Fibroblast of skin of back (primary cell): ENCODE measurements at places on chromosomes 6 and 20.

GRCh38 chr6:134719911-134720310 is 230.0 kb downstream of the ALDH8A1 start:
- no peak for DNase-seq

- no peak for DNase-seq
These were observed 8.6 kb upstream of the SLC4A11 start for GRCh38 chr20:3247638-3248037.

GRCh38 chr6:125354649-125355048 is 52.9 kb upstream of the HDDC2 start:
- no peak for DNase-seq

DNA sequence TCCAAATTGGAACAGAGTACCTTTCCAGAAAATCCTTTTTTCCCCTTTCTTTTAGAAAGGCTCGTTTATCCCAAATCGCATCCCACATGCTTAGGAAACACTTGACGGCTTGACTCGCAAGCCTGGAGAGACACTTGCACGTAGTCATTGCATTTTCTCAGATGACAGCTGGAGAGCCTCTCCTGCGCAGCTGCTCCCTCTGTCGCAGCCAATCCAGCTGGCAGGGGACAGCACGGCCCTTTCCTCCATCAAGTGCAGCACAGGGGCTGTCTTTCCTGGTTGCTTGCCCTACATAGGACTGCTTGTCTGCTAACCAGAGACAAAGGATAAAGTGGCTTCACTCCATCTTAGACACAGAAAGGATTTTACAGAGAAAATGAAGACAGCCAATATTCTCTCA is 77.6 kb upstream of the RGS17 start:
- DNase-seq: no peak

DNA sequence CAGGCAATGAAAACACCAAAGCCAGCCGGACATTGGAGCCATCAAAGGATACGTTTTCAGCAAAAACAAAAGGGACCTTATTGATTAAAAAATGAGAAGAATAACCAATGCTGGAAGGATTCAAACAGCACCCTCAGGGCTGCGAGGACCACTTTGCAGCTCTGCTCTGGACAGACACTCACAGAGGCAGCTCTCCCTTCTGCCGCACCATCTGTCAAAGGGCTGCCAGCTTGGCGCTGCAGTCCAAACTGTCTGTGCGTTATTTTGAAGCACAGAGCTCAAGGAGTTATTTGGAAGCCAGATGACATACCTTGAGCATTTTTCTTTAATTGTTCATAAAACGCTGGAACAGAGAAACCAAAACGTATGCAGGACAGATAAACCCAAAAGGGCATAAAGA is 85.2 kb downstream of the KIF16B start:
- no peak for DNase-seq

GRCh38 chr6:104718672-104719071 is 141.0 kb downstream of the HACE1 start:
- DNase-seq: peak; percentile 6

GRCh38 chr6:11209906-11210305 is 22.6 kb downstream of the NEDD9 start:
- DNase-seq: peak; percentile 62

GRCh38 chr6:148836751-148837150 is 89.9 kb downstream of the UST start:
- peak; percentile 15 for DNase-seq

DNA sequence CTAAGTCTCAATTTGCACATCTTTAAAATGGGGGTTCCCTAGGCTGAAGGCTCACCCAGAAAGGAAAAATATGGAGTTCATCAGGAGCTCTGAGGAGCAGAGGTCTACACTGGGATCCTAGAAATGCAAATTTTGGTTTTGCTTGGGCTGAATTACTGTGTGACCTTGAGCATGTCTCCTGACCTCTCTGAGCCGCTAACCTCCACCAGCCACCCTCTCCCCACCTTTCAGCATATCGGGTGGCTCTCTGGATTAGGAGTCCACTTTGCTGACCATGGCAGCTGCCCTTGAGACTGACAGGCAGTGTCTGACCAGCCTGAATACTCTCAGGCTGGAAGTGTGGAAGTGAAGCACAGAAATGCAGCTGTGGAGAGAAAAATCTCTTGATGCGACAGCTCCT is 165.9 kb upstream of the LRFN2 start:
- DNase-seq: no peak

GRCh38 chr6:94088870-94089269 is 669.5 kb upstream of the EPHA7 start:
- DNase-seq: no peak

GRCh38 chr6:11772109-11772825 is 6.3 kb downstream of the ADTRP start:
- DNase-seq: peak; percentile 97

- DNase-seq: no peak
These were observed 349.4 kb upstream of the MAP3K7 start for GRCh38 chr6:90936286-90936685.

GRCh38 chr6:25058441-25058840 is 122.7 kb upstream of the RIPOR2 start:
- no peak for DNase-seq

- no peak for DNase-seq
These were observed 115.7 kb downstream of the MBOAT1 start for GRCh38 chr6:20096536-20096935.

DNA sequence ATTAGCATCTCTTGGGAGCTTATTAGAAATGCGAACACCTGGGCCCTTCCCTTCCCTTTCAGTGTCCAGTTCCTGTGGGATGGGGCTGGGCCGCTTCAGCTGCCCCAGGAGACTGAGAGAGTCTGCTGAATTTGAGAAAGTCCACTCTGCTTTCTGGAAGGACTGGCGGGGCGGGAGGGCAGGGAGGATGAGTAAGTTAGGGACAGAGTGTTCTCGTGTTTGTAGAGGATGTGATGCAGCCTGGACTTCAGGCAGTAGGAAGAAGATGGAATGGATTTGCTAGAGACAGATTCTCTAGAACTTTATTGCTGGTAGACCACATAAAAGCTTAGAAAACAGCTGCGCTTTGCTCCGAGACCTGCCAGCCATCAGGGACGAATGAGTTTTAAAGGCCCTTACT is 1.1 kb upstream of the TULP4 start:
- no peak for DNase-seq

DNA sequence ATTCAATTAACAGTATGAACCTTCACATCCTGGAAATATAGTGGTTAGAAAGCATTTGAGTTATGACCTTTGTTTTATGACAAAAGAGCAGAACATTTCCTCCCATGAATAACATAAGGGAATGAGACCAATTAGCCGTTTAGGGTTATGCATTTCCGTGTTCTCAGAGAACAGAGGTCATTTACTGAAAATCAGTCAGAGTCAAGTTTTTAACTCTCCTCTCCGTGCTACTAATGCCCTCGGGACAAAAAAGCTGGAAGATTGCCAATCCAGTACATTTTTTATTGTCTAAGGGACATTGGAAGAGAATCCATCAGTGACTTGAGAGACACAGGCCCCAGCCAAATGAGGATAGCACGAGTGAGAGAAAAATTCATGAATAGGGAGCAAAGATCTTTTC is 632.7 kb downstream of the RFPL4B start:
- peak; percentile 58 for DNase-seq

DNA sequence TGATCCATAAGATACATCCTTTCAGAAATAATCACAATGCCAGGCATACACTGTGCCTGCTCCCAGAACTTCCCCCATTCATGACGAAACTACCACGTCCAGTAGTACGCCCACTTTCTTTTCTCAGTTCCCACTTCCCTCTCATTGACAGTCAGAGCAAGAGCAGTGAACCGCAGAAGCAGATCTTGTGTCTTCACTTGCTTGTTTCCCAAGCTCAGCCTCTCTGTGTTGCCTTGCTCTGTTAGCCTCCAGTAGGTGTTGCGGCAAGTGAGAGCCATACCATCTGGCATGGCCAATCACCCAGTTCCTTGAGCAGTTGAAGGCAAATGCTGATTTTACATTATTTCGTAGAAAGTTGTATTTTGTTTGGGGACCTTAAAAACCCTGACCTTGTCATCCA is 11.7 kb downstream of the UST start:
- no peak for DNase-seq

DNA sequence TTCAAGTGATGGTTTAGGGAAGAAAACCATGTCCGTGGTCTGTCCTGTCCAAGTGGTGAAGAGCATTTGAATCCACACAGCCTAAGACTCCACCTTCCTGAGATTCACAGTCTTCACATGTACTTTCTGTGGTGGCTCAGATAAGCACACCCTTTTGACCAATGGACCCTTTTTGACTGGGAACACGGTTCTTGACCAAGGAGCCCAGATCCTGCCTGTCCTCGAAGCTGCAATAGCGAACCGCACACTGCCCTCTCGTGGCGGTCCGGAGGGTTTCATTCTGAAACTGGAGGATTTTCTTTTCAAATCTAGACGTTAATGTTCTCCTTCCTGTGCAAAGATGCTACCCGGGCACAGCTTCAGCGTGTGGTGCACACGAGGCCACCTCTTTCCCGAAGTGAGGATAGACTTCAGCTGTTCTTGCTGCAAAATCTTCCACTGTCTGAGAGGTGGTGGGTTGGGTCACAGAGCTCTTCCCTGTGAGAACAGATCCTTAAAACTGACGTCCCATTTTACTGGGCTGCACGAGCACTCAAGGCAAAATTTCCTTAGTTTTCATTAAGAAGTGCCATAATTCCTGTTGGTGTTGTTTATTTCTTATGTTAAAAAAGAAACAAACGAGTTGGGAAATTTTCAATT is 90.5 kb downstream of the SYNJ2 start:
- peak; percentile 72 for DNase-seq

- DNase-seq: peak; percentile 6
These were observed 706 bp upstream of the SNX14 start for GRCh38 chr6:85594197-85594930.

GRCh38 chr20:36454698-36455427 is 86.5 kb upstream of the MYL9 start:
- DNase-seq: peak; percentile 51

- DNase-seq: no peak
These were observed at the start of gene DLK2 for GRCh38 chr6:43455531-43456428. TSS of gene DLK2 (minus strand) at chr6:43455548. CDS start at chr6:43454825, 723 bp downstream.

GRCh38 chr6:93970684-93971083 is 551.3 kb upstream of the EPHA7 start:
- DNase-seq: no peak

DNA sequence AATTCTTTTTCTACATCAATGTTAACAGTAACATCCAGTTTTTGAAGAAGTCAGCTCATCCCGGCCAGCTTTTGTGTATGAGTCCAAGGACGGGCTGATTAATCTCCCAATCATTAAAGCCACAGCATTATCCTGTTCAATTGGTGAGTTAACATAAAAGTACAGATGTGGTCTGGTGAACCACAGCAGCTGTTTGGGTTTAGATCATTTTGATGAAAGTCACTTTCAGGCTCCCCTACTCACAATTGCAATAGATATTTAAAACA is 69.0 kb upstream of the NFATC2 start:
- DNase-seq: no peak

- no peak for DNase-seq
These were observed 1.7 kb downstream of the JAG1 start for GRCh38 chr20:10671919-10672623.

GRCh38 chr6:111631903-111632460 is 26.3 kb upstream of the TRAF3IP2 start:
- no peak for DNase-seq

GRCh38 chr20:5504061-5504739 is 187.4 kb upstream of the PROKR2 start:
- peak; percentile 27 for DNase-seq

DNA sequence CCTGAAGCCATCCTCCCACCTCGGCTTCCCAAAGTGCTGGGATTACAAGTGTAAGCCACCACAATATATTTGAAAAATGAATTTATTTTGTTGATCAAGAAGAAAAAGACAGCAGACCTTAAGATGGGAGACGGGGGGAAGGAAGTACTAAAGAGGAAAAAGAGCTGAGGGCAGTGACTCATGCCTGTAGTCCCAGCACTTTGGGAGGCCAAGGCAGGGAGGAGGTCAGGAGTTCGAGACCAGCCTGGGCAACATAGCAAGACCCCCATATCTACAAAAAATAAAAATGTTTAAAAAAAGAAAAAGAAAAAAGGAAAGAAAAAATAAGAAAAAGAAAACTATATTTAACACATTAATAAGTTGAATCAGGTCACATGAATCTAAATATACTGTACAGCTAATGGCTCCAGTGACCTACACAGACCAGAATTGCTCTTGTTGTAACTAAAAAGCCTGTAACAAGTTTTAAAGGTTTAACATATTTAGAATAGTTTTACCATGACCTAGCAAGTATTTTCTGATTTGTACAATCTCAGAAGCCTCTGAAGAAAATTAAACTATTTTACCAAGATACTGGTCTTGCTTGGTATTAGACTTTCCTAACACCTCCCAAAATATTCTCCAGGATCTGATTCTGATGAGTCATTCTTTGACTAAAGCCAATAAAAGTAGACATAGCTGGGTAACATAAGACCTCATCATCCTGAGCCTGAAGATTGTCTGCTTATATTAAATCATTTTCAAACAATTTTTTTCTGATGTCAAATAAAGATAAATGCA is 4.3 kb upstream of the AKIRIN2 start:
- DNase-seq: peak; percentile 86

DNA sequence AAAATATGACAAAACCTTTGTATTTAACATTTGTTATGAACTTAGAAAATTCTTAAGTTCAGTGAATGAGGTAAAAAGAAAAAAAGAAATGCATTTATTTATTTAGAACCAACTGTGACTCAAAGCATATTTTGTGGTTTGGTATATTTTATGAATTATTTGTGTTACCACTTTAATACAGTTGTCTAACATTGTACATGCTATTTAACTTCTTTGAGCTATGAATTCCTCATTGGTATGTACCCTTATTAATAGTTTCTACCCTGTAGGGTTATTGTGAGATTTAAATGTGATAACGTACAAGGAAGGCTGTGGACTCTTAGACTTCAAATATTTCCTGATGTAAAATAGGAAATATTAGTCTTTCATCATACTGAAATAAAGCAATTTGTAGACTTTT is 162.6 kb downstream of the MMUT start:
- peak; percentile 25 for DNase-seq

GRCh38 chr20:62677678-62678077 is 31.0 kb upstream of the NTSR1 start:
- no peak for DNase-seq

DNA sequence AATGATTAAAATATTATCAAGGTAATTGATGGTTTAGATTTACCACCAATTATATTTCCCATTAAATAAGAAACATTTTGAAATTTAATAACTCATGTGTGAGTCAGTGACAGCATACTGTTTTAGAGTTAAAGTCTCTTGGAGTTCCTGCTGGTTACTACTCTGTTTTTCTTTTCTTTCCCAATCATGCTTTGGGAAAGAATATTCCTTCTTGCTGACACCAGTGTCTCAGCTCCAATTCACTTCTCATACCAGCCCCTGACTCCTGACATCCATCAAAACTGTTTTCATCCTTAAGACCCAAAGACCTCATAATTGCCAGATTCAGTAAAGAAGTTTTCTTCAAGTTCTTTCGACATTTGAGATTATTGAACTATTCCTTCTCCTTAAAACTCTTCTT is 50.3 kb downstream of the AIG1 start:
- peak; percentile 33 for DNase-seq

DNA sequence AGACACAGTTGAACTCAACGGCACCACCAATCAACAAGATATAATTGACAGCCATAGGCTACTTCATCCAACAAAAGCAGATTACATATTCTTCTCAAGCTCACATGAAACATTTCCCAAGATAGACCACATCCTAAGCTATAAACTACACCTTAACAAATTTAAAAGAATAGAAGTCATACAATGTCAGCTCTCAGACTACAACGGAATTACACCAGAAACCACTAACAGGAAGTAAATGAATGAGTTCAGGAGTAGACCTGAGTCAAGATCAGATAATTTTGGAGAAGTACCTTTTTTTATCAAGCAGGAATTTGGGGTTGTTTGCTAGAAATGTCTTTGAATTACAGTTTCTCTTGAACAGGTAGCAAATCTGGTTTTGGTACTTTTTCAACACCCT is 237.8 kb downstream of the TBX18 start:
- DNase-seq: no peak

- DNase-seq: no peak
These were observed 375.2 kb upstream of the AGPAT4 start for GRCh38 chr6:161649068-161649467.
